ENCODE measurements at places on chromosomes 1 and 21. TPM values are rescaled to one million over a fixed set of nuclear protein-coding genes. Genes with fewer than 3 reads are reported as not detected.

ZNF697 gene
- total RNA-seq, result 29.0 TPM

DNA sequence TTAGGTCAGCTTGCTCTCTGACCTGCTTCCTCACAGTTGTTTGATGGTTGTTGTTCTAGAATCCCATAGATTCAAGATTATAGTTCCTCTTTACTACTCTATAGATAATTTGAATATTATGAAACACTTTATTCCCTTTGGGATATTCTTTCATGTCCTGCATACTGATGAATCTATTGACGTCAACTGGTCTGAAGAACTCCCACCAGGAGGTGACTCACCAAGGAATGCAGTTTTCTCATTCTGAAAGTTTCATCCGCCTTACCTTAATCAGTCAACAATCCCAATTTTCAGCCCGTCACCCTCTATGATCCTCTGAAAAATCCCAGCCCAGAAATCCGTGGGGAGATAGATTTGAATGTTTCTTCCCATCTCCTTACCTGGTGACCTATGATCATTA lies 834.1 kb upstream of the PRMT6 start:
- ATAC-seq, result no peak

DNA sequence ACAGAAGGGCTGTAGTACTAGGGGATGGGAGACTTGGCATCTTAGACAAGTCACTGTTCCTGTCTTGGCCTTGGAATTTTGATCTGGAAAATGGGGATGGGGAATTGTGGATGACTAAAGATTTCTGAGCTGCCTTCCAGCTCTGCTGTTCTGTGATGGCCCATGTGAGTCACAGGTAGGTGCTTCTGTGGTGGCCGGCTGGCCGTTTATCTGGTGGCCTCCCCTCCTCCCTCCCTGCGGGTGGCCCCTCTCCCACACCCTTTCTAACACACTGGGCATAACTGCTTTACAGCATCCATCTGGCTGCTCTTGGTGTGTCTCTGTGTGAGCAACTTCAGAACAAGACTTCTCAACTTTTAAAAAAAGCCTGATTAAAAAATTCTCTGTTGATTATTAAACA lies 35.9 kb downstream of the KCNA2 start:
- no peak for ATAC-seq

DNA sequence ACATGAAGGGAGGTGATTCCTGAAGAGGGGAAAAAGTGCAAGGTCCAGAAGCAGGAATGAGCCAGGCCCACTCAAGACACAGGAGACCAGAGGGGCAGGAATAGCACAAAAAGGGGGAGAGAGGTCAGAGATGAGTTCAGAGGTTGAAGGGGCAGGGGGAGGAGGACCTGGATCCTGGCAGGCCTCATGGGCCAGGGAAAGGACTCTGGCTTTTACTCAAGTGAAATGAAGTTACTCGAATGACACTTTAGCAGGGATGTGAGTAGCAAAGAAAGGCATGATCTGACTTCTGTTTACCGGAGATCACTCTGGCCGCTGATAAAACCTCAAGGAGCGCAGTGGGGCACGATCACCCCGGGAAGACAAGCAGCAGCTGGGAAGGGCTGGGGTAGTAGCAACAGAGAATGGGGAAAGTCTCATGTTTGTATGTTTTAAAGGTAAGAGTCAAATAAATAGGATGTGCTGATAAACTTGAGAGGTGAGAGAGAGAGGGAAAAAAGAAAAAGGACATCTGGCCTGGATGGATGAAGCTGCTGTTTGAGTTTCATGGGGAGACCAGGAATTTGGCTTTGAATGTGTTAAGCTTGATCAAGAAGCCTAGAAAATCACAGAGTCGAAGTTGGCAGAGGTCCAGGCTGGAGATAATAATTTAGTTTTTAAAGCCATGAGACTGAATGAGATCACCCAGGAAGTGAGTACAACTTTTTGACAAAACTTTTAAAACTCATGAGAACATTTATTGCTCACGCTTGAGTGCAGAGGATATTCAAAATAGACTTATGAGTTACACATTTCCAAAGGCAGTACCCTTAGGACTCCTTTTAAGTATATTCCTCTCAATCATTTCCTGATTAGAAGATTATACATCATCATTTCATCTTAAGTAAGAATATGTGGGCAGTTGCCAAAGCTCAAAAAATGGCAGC lies 156.0 kb downstream of the RERE start:
- peak; percentile 41 for ATAC-seq

- ATAC-seq, result no peak
Measured at GRCh38 chr1:1181938-1182410, 8.3 kb downstream of the TTLL10 start.

GRCh38 chr1:23561813-23562100 lies 2.5 kb upstream of the ID3 start:
- no peak for ATAC-seq

DNA sequence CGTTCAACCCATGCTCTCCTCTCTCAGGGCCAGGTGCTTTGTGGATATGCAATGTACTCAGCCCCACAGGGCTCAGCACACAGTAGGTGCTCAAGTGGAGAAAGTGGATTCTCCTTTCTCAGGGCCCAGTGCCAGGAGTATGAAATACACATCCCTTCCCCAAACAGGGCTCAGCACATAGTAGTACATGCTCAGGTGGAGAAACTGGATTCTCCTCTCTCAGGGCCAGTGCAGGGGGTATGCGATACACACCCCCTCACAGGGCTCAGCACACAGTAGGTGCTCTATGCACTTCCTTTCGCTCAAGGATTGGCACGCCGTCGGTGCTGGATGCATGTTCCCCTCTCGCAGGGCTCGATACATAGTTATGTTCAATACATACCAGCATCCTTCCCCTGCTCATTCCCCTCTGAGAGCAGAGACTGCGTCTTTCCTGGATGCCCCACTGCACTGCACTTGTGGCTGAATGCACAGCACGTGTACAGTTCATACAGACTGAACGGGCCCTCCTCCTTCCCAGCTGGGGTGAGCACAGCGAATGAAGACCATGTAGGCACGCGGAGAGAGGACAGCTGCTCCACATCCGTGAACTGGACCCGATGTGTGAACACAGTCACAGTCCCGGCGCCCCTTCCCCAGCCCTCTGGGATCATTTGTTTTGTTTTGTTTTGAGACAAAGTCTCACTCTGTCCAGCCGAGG lies 16.6 kb upstream of the DISP3 start:
- ATAC-seq, result peak; percentile 90

DNA sequence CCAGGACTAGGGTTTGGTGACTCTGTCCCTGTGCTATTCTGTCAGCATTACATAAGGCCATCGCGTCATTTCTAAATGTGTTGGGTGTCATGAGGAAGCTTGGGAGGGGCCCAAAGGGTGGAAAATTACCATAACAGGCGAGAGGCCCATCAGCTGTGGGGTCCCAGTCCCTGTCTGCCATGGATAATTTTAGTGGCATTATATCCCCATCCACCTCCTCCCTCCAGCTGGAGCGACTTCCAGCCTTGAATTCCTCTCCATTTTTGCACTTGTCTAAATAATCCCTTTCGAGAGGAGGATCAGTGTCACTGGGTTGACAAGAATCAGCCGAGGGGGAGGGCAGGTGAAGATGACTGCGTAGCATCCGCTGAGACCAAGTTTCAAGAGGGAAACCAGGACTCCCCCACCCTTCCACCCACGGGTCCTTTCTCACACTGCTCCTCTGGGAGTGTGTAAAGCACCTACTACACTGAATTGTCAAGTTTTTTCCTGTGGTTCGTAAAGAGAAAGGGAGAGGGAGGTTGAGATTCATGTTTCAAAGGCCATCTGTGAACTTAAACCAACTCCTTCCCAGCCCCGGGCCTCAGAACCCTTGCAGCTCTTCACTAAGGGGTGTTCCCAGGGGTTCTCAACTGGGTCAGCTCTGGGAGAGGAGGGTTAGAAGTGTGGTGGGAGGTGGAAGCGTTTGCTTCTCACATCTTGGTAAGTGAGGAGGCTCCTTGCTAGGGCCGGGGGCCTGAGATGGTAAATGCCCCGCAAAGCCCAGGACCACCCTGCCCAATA lies 29.2 kb downstream of the VASH2 start:
- ATAC-seq, result no peak

ICOSLG gene
- total RNA-seq, result 8.9 TPM

GRCh38 chr1:65412256-65412983 lies 8.0 kb upstream of the LEPR start:
- peak; percentile 93 for ATAC-seq

RIMKLA gene
- 0.61 TPM for total RNA-seq

- no peak for ATAC-seq
Measured at GRCh38 chr1:193525411-193525810, 339.0 kb upstream of the B3GALT2 start.

DNA sequence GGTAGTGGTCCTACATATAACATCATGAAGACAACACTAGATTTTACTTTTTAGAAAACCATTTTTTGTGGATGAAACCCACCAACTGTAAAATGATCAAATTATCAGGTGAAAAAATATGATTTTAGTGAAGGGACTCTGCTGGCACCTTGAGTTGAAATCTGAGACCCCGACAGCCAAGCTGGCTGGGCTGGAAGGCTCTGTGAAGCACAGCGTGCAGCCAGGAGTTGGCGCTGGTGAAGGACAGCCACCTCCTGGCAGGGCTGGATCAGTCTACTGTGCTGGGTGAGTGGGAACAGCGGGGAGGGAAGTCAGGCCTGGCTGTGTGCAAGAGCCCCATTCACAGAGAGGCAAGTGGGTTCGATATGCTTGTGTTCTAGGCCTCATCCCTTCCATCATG lies 47.9 kb downstream of the DDAH1 start:
- ATAC-seq, result no peak

- ATAC-seq, result peak; percentile 68
Measured at GRCh38 chr1:234478152-234478480, 863 bp downstream of the TARBP1 start.

DNA sequence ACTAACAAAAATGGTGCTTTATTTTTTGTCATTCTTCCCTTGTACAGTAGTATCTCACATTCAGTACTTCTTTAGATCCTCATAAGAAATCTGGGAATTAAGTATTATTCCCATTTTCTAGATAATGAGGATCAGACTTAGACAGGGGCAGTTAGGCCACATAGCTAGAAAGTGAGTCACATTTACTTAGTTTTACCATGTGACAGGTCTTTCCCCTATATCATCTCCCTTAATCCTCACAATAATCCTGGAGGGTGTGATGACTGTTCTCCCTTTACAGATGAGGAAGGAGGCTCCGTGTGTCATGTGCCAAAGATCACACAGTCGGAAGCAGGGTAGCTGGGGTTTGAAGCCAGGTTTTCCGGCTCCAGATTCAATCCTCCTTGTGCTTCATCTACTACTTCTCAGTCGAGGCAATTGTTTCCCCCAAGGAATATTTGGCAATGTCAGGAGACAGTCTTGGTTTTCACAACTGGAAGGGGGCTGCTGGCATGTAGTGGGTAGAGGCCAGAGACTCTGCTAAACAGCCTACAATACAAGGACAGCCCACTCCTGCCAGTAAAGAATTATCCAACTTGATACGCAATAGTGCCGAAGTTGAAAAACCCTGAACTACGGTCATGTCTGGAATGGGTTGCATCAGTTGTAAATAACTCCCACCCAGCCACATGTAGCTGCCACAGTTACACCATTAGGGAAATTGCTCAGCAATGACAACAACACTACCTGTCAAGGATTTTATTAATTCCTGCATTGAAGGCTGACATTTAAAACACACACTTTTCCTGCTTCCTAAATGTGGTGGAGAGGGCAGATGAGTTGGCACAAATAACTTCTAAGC lies 54.5 kb downstream of the C8B start:
- ATAC-seq, result no peak

DNA sequence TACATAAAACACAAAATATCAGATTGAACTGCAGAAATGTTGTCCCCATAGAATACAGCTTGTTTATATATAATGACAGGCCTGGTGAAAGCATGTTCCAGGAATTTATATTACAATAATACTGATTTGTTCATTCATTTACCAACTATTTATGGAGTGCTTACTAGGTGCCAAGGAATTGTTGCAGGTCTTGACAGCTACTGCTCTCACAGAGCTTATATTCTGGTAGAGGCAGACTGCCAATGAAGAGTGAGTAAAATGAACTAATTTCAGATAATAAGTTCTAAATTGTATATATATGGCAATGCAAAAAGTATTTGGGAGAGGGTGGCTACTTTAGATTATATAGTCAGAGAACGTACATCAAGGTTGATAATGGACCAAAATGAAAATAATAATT lies 152.0 kb downstream of the COQ8A start:
- no peak for ATAC-seq

GRCh38 chr1:145845144-145845513 lies 301 bp upstream of the NUDT17 start:
- ATAC-seq, result peak; percentile 45

DNA sequence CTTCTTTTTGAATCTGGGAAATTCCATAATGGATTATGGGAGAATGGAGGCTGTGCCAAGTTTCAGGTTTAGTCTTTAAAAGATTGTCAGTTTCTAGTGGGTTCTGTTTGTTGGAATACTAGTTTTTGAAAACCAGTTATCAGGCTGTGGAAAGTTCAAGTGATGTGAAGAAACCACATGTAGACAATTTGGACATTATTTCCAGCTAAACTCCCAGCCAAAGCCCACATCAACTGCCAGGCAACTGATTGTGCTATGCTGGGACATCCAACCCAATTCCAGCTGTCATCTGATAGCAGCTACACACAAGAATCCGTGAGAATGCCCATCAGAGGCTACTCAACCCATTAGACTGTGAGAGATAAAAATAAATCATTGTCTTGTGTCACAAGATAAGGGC lies 546.1 kb upstream of the ADAMTS5 start:
- no peak for ATAC-seq

DNA sequence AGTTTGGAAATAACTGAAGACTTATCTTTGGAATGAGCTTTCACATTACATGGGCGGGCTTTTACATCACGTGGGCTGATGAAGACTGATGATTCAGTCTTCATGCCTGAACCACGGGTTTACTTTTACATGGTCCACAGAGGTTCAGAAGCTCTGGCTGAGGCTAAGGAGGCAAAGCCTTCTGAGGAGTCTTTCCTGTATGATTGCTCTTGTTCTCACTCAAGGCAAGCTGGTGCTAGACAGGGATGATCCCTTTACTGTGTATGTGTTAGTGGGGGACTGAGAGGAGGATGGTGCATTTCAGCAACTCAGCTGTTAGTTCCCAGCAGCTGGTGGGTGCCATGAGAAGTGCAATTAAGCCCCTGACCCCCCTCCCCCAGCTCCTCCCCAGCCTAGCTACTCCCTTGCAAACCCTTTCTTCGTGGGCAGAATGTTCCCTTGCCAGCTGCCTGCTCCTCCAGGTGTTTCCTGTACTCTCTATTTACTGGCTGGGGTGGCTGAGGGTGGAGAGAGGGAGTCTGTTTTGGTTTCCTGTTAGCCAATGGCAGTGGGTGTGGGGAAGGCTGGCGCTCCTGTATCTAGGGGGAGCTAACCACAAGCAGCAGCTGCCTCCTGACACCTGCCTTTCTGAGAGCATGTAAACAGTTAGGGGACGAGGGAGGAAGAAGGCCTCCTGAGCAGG lies 15.4 kb downstream of the BTG2 start:
- ATAC-seq, result no peak

GRCh38 chr1:34713443-34713842 lies 41.4 kb upstream of the GJB5 start:
- no peak for ATAC-seq

Data from motor neuron (in vitro differentiated cells).